ENCODE measurements at places on chromosomes 1 and 21.

GRCh38 chr1:227942021-227942715 is 5.6 kb downstream of the WNT9A start:
- no peak for DNase-seq

DNA sequence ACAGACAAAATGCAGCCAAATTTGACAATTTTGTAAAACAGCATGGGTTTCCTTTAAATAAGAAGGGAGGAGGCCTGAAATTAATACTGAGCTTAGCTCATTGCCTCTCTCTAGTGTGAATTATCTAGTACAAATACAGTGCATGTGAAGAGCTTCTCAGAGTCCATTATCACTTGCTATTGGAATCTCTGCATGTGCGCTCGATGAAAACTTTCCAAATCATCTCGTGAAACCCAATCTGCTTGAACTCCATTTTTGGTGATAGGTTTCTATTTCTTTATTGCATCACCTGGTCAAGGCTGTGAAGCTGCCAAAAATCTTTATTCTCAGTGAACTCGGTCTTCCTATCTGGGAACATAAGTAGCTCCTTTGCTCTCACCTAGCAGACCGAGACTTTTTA is 49.5 kb upstream of the LYPLAL1 start:
- DNase-seq, result no peak

GRCh38 chr1:92404661-92405060 is 82.1 kb downstream of the GFI1 start:
- DNase-seq, result no peak

DNA sequence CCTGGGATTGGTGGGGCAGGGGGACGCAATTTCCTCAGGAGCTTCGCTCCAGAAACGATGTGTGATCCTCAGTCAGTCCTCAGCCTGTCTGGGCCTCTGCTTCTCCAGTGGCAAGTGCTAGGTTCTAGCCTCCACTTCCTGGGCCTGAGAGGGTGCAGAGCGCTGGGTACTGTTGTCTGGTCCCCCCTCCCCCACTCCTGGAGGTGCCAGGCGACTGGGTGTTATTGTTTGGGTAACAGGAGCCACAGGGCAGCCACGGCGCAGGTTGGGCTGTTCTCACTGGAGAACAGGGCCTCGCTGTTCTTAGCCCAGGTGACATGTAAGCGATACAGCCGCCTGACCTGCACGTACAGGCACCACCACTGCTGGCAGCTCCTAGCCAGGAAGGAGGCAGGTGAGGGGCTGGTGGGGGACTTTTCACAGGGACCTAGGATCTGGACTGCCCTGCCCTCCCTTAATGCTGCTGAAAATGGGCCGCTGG is 2.1 kb downstream of the RPS6KA1 start:
- DNase-seq, result no peak
